ENCODE measurements at places on chromosomes 7 and 10.

DNA sequence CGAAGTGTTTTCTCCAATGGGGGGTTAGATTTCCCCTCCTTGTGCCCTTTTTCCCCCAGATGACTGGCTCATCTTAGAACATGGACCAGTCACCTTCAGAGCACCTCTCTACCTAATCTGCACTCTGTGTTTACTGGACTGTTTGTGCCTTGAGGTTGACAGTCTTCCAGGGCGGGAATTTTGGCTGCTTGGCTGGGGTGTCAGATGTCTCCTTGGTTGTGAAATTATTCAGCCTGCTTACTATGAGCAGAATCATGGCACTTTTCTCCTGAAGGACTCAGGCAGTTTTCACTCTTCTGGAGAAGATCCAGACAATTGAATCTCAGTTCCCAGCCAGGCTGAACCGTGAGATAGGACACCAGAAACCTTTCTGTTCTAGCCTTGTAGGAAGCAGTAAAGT is 60.3 kb upstream of the NFKB2 start:
- DNase-seq, result no peak

- no peak for DNase-seq
Measured at GRCh38 chr10:124518366-124518765, 56.7 kb downstream of the LHPP start.

GRCh38 chr10:78657163-78657861 is 411.5 kb upstream of the ZMIZ1 start:
- DNase-seq, result peak; percentile 23

GRCh38 chr7:101691822-101692384 is 62.8 kb upstream of the MYL10 start:
- no peak for DNase-seq

DNA sequence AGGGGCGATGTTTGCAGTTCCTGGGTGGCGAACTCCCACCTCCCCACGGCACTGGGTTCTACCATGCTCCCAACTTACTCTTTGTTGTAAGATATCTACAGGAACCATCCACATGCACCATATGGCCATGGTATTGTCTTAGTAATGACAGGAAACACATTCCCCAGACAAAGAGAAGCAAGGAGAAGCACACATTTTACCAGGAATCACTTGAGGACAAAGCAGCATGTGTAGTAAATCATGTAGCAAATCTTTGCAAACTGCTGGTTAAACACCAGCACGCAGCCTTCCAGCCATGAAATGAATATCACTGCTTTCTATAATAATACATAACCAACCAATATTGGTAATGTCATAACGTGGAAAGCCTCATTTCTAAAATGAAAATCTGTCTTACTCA is 101.2 kb downstream of the NRP1 start:
- no peak for DNase-seq

DNA sequence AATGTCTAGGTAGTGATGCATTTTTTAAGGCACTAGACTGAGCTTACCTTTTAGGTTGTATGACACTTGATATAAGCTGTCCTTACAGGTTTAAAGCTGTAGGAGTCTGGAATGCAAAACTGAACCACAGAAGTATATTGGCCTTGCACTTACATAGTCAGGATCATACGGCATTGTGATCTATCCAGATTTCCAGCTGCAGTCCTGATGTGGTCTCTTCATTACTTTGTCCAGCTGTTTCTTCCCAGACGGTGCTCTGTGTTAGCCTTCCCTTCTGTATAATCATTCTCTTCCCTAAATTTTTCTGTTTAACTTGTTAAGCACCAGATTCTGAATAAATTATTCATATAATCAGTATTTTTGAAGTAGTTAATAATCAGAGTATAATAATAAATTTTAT is 67.1 kb downstream of the AUTS2 start:
- DNase-seq, result no peak

DNA sequence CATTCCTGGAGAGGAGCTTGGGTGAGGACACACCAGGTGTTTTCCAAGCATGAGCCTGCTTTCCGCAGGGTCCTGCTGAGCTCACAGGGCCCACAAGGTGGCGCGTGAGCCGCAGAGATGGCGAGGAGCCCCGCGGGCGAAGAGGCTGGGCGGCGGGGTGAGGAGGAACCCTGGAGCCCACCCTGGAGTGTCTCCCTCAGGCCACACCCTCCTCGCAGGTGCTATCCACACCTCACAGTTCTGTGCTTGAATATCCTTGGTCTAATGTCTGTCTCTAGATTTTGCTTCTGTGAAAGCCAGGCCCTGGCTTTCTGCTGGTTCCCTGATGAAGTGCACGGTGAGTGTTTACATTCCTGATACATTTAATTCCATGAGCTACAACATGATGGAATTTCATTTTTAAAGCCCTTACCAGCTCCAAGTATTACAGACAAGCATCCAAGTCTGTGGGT is 433.6 kb downstream of the ACTR3B start:
- DNase-seq, result no peak

- DNase-seq, result no peak
Measured at GRCh38 chr10:77428691-77429395, 208.8 kb downstream of the KCNMA1 start.

- DNase-seq, result no peak
Measured at GRCh38 chr7:44625526-44626471, 19.4 kb downstream of the OGDH start.

DNA sequence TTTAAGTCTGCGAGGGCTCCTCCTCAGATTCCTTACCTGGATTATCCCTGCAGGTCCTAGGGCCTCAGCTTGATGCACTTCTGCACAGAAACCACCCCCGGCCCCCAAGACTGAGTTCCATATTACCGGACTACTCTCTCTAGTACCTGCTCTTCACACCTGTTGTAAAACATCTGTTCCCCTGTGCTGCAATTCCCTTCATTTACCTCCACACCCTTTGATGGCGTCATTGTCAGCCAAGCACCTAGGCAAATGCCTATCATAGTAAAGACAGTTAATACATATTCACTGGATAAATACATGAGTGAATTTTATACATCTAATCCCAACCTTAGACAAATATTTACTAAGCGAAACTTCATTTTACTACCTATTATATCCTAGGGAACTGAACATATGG is 275.5 kb downstream of the PLXDC2 start:
- DNase-seq, result no peak

DNA sequence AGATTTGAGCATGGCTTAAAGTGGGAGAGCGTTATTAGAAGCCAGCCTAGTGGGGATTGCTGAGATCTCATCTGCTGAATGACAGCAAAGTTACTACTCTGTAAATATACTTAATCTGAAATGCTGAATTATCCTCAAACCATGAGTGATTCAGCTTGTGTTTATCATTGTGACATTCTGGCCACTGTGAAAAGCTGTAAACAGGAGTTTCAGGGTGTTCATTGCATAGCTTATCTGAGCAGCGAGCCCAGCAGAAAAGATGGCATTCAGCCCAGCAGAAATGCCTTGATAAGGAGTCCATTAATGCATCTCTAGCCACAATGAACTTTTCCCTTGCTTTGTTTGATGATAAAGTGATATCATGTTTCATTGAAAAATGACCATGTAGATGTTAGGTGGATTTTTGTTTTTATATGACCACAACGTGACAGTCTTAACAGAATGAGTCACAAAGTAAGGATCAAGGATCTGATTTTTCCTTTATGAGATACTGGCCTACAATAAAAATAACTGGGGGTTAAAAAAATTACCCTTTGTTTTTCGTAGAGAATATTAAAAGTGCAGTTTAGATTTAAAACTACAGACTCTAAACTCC is 7.8 kb downstream of the TES start:
- no peak for DNase-seq

GRCh38 chr7:94354953-94355352 is 39.7 kb upstream of the COL1A2 start:
- no peak for DNase-seq

- DNase-seq, result no peak
Measured at GRCh38 chr7:122068999-122069398, 75.0 kb downstream of the AASS start.

DNA sequence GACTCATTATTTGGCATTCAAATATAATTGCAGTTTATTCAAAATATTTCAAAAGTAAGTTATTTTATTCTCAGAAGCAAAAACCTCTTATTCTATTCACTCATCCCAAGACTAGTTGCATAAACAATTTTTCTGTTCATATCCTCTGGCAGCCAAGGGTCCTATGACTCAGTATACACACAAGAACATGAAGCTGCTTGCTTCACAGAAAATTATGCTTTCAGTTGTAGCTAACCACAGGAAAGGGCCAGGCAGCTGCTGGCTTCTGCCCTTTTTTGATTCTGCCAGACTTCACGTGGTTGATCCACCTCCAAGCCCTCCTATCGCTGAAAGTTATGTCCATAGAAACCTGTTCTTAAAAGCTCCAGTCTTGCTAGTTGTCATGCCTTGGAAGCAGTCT is 108.8 kb downstream of the ABCA13 start:
- DNase-seq, result no peak

DNA sequence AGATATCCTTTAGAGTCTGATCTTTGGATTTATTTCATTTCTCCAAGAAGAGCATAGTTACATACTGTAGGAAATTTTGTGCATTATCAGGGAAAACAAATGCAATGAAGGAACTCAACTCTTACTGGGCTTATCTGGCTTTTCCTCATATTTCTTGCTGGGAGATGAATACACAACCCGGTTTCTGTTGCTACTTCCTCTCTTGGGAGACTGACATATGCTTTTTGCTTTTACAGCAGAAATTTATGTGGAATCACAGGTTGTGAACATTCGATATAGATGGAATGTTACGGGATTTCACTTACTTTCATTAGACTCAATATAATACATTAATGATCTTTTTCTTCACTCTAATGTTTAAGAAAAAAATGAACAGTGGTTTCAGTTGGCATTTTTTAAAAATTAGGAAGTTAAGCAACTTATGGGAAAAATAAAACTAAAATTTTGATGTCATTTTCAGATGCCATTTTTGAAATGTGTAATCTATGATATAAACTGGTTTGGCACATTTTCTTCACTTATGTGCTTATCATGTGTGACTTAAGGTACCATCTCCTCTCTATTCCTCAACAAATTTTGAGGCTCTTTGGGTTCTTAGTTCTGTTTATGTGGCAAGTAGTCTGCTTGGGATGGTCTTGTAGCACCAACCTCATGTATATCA is 7.1 kb downstream of the SND1 start:
- no peak for DNase-seq

GRCh38 chr7:26153241-26153822 is 1.3 kb downstream of the NFE2L3 start:
- no peak for DNase-seq

- DNase-seq, result no peak
Measured at GRCh38 chr7:44289341-44290251, 35.8 kb downstream of the CAMK2B start.

DNA sequence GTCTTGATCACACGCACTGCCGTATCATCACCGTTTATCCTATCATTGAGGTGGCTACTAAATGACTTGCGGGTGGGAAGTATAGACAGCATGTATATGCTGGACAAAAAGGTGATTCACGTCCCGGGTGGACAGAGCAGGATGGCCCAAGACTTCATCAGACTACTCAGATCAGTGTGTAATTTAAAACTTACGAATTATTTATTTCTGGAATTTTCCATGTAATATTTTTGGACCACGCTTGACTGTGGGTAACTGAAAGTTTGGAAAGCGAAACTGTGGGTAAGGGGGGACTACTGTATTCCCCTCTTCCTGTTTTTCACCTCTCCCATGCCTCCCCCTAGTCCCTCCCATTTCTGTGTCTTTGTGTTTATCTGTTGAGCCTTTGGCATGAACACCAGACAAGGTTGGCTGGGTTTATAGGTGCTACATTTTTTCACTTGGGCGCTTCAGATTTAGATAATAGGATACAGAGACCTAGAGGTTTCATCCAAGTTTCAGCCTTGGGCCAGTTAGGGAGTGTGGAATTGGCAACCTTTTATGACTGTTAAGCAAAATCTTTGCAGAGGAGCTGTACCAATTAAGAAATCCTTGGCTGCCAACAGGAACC is 55.8 kb downstream of the RBM20 start:
- DNase-seq, result no peak

DNA sequence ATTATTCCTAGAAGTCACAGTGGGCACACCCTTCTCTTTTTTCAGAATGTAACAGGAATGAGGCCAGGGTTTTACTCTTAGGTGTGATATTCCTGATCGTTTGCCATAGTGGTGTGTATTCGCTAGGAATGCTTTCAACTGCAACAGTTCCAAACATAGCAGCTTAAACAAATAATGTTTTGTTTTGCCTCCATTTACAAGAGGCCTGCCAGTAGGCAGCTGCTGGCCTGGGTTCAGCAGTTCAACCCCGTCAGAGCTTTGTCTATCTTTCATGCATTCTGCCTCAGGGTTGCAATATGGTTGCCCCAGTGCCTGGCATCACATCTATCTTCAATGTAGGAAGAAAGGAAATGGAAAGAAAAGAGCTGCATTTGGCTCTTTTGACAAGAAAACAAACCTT is 21.7 kb upstream of the RET start:
- no peak for DNase-seq

DNA sequence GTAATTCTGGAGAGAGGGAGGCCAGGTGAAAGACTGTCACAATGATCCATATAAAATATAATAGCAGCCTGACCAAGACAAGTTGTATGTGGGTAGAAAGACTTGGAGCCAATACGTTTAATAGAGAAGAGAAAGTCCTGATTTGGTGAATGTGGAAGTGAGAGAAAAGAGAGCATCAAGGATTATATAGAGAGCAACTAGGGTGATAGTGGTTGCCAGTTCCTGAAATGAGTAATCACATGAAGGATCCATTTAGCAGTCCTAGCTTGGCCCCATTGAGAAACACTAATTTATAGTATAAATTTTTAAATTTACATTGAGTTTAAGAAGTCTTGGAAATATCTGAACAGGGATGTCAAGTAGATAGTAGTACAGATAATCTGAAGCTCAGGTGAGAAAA is 74.0 kb downstream of the AASS start:
- no peak for DNase-seq

DNA sequence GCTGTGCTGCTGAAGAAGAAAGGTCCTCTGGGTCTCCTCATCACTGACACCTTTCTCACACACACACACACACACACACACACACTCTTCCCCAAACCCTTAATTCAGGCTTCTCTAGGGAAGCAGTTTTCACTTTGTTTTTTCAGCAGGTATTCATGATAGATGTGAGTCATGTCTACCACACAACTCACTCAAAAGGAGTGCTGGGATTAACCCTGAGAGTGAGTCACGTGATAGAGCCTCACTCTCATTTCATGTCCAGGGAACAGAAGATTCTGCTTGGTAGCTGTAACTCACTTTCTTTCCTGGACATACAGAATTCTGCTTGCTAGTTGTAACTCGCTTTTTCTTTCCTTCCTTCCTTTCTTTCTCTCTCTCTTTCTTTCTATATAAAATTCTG is 45.4 kb downstream of the VIM start:
- no peak for DNase-seq

DNA sequence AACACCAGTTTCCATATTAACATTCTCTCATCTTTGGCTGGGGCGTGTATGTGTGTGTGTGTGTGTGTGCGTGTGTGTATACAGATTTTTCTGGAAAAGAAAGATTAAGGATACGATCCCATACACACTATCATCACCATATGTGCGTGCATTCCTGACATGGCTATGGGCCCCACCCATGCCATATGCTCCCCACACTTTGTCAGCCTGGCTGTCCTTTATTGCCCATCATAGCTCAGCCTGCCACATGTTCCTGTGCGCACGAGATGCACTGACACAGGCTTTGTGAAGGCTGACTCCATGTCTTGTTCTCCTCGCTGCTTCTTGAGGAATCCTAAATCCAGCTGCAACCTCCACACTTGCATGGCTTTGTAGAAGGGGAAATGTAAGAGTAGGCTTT is 984.1 kb downstream of the LRMDA start:
- DNase-seq, result no peak
